Activated CD4-positive, alpha-beta T cell treated with anti-CD3 and anti-CD28 coated beads for 36 hours (primary cell): ENCODE measurements at places on chromosomes 7 and 10.

DNA sequence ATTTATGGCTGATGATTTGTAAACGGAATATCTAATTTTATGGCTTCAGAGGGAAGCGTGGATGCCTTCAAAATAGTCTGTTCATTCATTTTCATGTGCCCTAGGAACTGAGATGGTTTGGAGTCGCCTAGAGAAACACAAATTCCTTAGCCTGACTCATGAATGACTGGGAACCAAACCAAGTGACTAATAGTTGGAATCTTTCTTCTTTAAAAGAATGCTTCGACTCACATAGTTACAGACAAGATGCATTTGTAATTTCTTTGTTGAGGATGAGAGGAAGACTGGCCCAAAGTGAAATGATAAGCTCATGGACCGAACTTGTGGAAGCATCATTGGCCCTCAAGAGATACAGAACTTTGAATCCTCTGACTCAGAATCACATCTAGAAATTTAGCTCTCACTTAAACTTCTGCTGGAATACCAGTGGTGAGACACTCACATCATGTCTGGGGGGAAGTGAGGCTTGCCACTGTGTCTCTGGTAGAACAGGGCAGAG lies 1107.2 kb downstream of the NRG3 start:
- DNase-seq: no peak

DNA sequence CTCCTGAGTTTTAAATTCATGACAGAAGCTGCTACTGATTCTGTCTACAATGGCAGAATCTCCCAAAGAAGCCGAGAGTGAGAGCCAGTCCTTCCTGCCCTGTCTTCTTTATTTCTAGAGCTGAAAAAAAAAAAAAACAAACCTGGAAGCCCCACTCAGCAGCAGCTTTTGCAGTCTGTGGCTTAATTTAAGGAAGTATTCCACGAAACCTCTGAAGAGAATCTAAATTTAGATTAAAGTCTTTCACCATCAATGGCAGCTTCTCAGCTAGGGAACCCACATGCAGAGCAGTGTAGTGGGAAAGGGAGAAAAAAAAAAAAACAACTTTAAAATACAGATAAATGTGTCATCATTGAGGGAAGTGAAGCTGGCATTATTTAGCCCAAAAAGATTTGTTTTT lies 23.4 kb downstream of the SMURF1 start:
- no peak for DNase-seq

DNA sequence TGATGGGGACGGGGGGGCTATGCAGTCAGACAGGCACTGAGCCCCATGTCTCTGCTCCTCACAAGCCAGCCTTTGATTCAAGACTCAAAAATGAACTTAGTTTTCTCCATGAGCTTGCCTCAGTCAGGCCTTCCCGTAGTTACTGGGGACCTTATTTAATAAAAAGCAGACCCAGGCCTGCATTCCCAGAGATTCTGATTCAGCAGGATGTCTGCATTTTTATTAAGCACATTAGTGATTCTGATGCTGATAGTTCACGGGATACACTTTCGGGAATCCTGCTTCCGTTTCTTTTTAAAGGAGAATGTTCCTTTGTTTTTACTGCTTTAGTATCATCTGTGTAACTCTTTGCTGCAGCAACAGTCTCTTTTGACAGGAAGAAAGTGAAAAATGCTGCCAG lies 28.3 kb upstream of the PLPP4 start:
- no peak for DNase-seq

GRCh38 chr10:17548770-17549169 lies 68.4 kb downstream of the HACD1 start:
- no peak for DNase-seq

- peak; percentile 64 for DNase-seq
These were observed 17.9 kb upstream of the BAIAP2L1 start for GRCh38 chr7:98418636-98419315.

DNA sequence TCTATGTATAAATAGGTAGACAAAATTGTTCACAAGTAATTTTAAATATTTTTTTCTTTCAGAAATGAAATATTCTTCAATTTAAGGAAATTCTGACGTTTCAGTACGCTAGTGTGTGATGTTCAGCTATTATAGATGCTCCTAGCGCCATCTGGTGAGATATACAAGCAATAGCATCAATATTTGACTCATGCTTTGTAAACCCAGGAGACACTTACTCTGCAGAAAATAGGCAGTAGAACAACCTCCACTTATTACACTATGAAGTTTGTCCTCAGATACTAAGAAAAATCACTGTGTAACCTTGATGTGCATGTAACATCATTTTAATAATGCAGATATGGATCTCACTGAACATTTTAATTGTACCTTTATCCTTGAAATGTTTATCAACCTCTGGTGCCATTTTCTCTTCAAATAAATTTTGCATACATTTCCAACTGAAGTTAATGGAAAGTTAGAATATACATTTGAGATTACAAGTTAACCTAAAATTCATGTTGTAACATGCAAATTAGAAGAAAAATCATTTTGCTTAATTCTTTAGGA lies 151.5 kb upstream of the FAM3C start:
- no peak for DNase-seq

GRCh38 chr10:85036661-85037060 lies 708.3 kb downstream of the CCSER2 start:
- DNase-seq: no peak

- DNase-seq: no peak
These were observed 1.7 kb downstream of the DDX21 start for GRCh38 chr10:68957654-68958053.

- DNase-seq: no peak
These were observed 90.9 kb downstream of the COL26A1 start for GRCh38 chr7:101453617-101454016.

GRCh38 chr7:650339-651031 lies 76.0 kb upstream of the DNAAF5 start:
- DNase-seq: no peak

DNA sequence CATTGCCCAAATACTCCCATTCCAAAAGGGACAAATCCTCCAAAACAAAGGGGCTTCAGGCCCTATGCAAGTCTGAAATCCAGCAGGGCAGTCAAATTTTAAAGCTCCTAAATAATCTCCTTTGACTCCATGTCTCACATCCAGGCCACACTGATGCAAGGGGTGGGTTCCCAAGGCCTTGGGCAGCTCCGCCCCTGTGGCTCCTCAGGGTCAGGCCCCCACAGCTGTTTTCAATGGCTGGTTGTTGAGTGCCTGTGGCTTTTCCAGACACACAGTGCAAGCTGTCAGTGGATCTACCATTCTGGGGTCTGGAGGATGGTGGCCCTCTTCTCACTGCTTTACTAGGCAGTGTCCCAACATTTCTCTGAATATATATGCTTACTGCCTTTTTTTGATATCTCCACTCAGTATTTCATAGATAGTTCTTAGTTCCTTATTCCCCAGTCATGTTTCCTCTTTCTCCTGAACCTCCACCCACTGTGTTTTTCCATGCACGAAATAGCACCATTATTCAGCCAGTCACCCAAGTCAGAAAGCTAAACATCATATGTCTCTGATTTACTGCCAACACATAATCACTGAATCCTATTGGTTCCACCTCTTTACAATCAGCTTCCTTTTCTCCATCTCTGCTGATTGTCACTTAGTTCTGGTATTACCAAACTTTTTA lies 172.6 kb upstream of the CACNA2D1 start:
- DNase-seq: no peak

- no peak for DNase-seq
These were observed 148.4 kb upstream of the AHR start for GRCh38 chr7:17150018-17150417.

GRCh38 chr7:135509589-135509838 lies 388 bp downstream of the CNOT4 start:
- no peak for DNase-seq

DNA sequence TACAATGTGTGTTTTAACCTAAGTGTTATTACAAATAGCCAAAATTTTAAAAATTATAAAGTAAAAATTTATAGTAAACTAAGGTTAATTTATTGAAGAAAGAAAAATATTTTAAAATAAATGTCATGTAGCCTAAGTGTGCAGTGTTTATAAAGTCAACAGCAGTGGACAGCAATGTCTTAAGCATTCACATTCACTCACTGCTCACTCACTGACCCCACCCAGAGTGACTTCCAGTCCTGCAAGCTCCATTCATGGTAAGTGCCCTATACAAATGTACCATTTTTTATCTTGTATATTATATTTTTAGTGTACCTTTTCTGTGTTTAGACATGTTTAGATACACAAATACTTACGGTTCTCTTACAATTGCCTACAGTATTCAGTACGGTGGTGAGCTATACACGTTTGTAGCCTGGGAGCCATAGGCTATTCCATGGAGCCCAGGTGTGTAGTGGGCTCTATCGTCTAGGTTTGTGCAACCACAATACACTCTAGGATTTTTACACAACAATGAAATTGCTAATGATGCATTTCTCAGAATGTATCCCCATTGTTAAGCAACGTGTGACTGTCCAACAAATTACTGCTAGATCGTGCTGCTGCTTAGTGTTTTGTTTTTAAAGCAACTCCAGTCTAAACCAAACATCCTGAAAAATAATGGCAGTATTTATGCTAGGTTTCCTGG lies 108.9 kb upstream of the NAMPT start:
- no peak for DNase-seq

DNA sequence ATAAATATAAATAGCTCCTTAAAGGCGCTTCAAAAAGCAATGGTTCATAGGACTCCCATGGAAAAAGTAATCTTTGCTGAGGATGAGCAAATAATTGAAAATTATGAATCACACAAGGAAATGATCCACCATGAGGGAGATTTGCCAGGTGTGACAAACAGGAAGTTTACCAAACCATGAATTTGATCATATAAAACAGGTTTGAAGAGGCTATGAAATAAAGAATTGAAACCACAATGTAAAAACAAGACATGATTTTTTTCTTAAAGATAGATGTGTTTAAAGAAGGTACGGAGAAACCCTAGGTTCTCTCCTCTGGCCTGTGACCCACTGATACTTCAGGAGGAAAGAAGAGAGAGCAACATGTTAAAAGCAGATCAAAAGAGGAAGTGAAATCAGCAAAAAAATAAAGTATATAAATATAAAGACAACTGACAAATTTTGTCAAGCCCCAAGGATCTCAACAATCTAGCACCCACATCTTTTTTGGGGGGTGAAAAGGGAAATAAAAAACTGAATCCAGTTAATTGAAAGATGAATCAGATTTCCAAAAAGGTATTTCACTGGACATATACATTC lies 111.3 kb upstream of the ASAH2 start:
- DNase-seq: no peak

GRCh38 chr7:75711076-75711475 lies 27.7 kb downstream of the HIP1 start:
- no peak for DNase-seq

- no peak for DNase-seq
These were observed 4.9 kb upstream of the PPIA start for GRCh38 chr7:44791278-44792219.
